ENCODE measurements at places on chromosomes 7 and 10. TPM values are rescaled to one million over a fixed set of nuclear protein-coding genes. Genes with fewer than 3 reads are reported as not detected.

GRCh38 chr10:132066812-132067211 lies 1.1 kb downstream of the JAKMIP3 start:
- no peak for DNase-seq

DNA sequence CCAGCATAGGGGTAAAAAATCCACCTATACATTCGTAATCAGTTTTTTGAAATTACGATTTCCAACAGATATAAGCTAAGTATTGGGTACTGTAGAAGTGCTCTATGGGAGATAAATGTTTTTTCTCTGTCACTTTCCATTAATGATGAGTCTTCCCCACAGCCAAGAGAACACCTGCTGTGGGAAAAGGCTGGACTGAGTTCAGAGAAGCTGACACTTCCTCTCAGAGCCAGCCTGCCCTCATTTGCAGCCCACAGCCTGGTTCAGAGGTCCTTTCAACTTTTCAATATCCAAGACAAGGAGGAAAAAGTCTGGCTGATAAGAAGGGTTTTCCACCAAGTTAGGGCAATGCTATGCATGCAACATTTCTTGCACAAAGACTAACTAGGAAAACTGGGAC lies 64.5 kb upstream of the DNAJB12 start:
- no peak for DNase-seq

DNA sequence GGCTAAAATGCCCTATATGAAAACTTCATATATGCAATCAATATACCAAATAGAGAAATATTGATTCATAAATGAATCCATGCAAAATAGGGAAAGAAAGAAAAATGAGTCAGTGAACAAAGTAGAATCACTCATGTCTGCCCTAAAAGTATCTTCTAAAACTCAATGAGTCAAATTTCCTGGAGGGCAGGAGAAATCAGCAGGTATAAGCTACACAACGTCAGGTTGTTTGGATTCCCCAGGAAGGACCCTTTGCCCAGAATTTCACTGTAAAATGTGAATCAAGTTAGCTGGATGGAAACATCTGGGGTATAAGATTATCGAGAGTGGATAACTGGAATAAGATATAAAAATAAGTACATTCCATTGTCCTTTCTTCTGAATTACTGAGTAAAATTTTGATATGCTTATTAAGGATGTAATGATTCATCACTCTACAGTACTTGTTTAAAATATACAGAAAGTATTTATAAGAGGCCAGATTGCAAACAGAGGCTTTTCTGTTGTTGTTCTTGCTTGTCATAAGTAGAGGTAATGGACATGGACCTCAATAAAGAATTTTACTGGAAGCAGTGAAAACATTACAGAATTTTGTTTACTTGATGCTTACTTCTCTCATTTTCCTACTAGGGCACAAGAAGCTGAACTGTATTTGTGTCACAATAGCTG lies 99.0 kb downstream of the AGMO start:
- DNase-seq = no peak

GRCh38 chr10:69057951-69058297 lies 30.0 kb upstream of the SRGN start:
- DNase-seq = no peak

DNA sequence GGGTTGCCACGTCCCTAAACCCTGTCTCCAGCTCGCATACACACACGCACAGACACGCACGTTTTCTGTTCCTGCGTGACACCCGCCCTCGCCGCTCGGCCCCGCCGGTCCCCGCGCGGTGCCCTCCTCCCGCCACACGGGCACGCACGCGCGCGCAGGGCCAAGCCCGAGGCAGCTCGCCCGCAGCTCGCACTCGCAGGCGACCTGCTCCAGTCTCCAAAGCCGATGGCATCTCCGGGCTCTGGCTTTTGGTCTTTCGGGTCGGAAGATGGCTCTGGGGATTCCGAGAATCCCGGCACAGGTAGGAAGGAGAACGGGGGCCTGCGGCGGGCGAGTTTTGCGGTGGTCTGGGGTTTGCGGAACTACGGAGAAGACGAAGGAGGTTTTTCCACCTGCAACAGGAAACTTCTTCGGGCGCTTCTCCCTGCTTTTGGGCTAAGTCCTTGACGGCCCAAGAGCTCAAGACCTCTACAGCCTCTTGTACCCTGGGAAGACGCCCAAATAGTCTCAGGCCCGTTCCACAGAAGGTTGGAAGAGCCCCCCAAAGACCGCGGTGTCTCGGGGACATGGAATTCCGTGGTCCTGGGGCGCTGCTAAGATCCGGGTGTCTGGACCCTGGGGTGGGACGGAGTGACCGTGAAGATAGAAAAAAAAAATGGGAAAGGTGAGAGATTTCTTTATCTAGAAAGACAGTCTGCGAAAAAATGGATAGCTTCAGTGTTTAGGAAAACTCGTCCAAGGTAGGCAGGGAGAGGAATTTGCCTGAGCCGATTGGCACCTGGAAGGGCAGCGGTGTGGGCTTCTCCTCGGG lies at the start of gene GAD2:
Gene GAD2, plus strand, starts transcription at position 190 of the 811 bp plus-strand sequence. Its CDS starts 36 bp downstream, at position 226.
- DNase-seq = no peak

- no peak for DNase-seq
Observed at GRCh38 chr10:29176845-29177832, 111.7 kb upstream of the LYZL1 start.

- DNase-seq = no peak
Observed at GRCh38 chr10:29250066-29250465, 38.8 kb upstream of the LYZL1 start.

DNA sequence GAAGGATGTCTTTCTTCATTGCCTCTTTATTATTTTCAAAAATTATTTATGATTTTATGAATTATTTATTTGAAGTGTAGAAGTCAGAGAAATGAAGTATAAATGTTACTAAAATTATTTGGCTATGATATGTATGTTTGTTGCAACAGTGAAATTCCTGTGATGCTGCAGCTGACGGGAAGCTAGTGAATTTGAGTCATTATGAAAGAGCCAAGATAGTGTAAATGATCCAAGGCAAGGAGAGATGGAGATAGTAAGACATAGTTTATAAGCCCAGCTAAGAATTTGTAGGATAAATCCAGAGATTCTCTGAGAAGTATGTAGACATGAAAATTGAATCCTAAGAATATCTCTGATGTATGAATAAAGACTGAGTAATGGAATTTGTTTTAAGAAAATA lies 30.8 kb downstream of the CASD1 start:
- DNase-seq = no peak

DNA sequence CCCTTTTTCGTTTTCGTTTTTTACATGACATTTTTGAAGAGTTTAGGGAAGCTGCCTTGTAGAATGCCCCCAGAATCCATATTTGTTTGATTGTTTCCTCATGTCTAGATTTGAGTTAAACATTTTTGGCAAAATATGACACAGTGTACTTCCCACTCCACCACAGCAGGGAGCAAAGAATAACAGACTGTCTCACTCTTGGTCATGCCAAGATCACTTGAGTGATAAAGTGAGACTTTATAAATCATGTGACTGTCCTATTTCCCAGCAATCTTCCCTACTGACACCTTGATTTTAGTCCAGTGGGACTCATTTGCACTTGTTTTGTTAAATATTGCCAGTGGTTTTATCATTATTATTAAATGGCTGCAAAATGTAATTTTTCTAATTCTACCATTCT lies 44.4 kb upstream of the USP6NL start:
- DNase-seq = no peak

DNA sequence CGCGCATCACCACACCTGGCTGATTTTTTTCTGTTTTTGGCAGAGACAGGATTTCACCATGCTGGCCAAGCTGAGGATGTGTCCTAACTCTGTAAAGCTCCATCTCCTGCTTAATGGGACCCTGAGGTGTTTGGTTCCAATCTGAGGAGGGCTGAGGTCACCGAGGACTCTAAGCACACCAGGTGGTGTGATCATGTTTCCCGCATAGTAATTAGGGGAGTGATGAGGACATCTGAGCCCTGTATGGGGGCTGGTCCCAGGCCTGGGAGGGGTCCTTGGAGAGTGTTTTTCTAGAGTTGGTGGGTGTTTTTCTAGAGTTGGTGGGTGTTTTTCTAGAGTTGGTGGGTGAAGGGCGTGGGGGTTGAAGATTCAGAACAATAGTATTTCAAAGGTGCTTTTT lies 3.0 kb upstream of the ABHD11 start:
- DNase-seq = no peak

DNA sequence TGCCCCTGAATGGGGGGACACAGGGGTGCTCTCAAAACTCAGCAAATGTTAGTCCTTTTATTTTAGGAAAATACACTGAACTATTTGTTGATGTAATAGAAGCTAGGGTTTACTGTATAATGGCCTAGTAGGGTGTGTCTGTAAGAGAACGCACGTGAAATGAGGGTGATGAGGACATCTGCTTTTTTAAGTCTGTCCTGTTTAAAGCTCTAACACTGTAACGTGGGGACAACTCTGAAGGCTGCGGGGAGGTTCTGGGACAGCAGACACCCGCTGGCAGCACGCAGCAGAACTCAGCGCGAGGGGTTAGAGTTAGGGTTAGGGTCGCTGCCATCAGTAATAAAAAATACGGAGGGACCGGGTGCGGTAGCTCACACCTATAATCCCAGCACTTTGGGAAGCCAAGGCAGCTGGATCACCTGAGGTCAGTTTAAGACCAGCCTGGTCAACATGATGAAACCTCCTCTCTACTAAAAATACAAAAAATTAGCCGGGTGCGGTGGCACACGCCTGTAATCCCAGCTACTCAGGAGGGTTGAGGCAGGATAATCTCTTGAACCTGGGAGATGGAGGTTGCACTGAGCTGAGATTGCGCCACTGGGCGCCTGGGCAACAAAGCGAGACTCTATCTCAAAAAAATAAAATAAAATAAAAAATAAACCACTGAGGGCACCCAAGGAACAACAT lies 98.0 kb downstream of the CTBP2 start:
- DNase-seq = no peak

GRCh38 chr7:23044581-23044980 lies 30.7 kb upstream of the HYCC1 start:
- no peak for DNase-seq

DNA sequence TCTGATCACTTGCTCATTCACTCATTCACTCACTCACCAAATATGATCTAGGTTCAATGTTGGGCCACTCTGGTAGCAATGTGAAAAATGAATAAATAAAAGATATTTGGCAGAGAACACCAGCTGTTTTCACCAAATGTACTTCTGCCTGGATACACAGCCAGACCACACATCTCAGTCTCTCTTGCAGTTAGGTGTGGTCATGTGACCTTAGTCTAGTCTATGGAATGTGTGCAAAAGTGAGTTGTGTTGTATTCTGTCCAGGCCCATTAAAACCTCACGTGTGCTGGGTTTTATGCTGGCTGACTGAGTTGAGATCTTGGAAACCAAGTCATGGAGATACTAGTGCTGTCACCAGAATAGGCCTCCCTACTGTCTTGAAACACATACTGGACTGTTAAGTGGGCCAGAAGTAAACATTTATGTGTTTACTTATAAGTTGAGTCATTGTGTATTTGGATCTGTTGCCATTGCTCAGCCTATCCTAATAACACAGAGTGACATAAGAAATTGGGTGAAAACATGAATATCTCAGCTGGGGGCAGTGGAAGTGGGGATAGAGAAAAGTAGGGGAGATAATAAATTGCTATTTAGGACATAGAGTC lies 145.5 kb downstream of the PTEN start:
- DNase-seq = no peak

DNA sequence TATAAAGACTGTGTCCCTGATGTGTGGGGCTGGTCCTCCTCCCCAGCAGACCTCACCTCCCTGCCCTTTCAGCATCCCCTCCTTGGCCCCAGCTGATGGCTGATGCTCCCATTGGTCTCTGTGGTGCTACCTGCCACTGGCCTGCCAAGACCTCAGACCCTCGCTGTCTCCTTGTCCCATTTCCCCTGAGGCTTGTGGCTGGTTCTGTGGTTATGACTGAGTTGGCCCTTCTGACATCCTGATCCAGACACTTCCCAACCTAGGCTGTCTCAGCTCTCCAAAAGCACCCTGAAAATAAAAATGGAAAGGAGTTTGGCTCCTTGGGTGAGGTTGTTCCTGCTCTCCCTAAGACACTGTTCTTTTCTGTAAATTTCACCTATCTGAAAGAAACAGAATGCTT lies 214.2 kb downstream of the RPS24 start:
- DNase-seq = no peak

- DNase-seq = no peak
Observed at GRCh38 chr7:14751461-14751860, 151.1 kb downstream of the DGKB start.

DNA sequence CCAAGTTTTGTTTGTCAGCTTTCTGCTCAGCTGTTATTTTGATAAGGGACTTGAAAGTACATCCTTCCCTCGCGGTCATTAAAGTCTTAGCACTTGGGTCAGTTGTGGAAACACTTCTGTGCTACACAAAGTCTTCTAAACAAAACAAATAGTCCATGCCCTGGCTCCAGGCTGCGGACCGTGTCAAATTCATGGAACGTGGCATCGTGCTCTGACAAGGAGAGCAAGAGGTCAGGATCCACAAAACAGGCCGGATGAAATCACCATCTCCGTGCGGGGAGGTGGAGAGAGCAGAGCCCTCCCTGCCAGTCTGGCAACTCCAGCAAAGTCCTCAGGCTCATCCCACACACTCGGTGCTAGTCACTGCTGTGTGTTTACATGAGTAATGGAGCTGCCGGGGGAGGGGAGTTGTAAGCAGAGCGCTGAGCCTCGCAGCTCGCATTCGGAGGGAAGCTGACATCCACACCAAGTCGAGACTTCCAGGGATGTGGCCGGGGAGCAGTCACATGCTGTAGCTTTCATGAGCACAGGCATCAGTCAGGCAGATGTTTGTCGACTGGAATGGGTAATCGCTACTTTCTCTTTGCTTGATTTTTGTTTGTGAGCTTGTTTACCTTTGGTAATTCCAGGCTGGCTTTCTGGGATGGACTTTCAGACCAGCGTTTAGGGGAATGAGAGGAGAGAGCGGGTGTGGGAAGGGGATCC lies 147.6 kb downstream of the ARID5B start:
- DNase-seq = peak; percentile 70

DNA sequence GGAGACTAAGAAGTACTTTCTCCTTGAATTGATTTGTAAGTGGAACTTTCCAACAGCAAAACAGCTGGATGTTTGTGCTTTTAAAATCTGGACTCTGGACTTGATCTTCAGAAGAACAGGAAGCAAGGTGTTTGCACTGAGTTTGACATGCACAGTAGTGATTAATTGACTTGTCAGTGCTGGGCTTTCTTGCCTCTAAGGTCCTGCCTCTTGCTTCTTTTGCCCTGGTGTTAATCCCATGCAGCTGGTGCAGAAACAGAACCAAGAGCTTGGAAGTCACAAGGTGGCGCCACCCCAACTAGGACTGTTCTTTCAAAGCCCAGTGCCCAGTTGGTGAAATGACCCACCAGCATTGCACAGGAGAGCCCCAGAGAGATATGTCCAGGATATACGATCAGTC lies 66.8 kb upstream of the SEPHS1 start:
- peak; percentile 54 for DNase-seq

Gene TEX47
- total RNA-seq = not detected

Gene GARIN1A
- 8.5 TPM for total RNA-seq

Gene CPA5
- total RNA-seq = not detected

Gene CADPS2
- total RNA-seq = 16.4 TPM

Gene FBXL13
- total RNA-seq = 1.3 TPM

Gene ASAH2
- total RNA-seq = 3.3 TPM

Gene KCND2
- 1.2 TPM for total RNA-seq

Gene CDC14C
- 0.24 TPM for total RNA-seq

Gene FAM25A
- not detected for total RNA-seq

Gene A1CF
- 0.69 TPM for total RNA-seq

Gene HOXA6
- total RNA-seq = 12.4 TPM

Measured in Calu3 (cell line).